Esophagus squamous epithelium (tissue), 5 donors: ENCODE measurements at places on chromosomes 6 and 20. TPM values are rescaled to one million over a fixed set of nuclear protein-coding genes. Genes with fewer than 3 reads are reported as not detected.
A peak's percentile ranks its signal among the peaks of the same experiment; 100 is the strongest.

DNA sequence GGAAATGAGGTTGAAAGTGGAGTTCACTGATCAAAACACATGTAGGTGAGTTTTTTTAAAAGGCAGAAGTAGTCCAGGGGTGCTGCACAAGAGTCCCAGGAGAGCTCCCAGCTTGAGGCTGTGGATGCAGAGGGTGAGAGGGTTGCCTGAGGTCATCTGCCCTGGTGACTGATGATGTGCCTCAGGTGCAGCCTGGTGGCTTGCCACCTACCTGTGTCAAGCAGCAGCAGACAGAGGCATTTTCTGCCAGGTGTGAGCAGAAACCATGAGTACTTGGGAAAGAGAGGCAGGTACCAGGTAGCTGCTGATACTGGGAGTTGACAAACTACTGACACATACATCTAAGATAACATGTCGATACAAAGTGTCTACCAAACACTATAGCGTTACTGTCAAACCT, 92.5 kb downstream of the SCP2D1 start:
- no peaks in the 10 kb centered on the region for H3K27me3 ChIP-seq
- no peaks in the 10 kb centered on the region for H3K36me3 ChIP-seq
- no peak for DNase-seq
- no peak overlapping the region for H3K4me3 ChIP-seq
- no peak overlapping the region for H3K27ac ChIP-seq

The SLC35F1 gene
- 0.08 TPM for total RNA-seq

DNA sequence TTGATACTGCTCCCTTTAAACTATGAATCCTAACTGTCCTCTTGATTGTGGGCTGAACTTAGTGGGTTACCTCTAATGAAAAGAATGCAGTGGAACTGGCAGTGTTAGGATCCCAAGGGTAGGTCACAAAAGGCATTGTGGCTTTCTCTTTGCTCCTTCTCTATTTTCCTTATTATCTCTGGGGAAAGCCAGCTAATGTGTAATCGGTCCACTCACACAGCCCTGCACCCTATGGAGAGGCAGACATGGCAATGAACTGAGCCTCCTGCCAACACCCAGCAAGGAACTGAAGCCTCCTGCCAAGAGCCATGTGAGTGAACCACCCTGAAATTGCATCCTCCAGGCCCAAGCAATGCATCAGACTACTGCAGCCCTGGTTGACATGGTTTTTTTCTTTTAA, 24.6 kb upstream of the ZNF133 start:
- H3K27ac ChIP-seq, result no peak overlapping the region
- no peak for DNase-seq
- H3K4me1 ChIP-seq, result no peaks in the 10 kb centered on the region
- no peak overlapping the region for H3K4me3 ChIP-seq
- H3K36me3 ChIP-seq, result no peaks in the 10 kb centered on the region
- no peaks in the 10 kb centered on the region for H3K27me3 ChIP-seq

DNA sequence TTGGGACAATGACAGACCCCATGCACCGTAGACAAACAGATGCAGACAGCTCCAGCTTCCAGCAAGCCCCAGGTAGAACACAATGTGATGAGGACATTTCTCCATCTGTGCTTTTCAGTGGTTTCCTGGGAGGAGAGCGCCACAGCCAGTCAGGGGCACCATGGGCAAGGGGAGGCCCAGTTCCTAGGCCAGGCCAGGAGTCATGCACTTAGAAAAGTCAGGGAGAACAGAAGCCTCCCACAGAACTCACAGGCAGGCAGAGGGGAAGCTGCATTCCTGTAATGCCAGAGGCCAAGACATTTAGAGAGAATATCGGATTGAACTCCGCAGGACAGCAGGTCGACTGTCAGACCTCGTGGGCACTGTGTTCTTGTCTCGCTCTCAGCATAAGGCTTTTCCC, 9.2 kb downstream of the SYNDIG1 start:
- no peaks in the 10 kb centered on the region for H3K27me3 ChIP-seq
- H3K36me3 ChIP-seq, result no peaks in the 10 kb centered on the region
- no peaks in the 10 kb centered on the region for H3K4me1 ChIP-seq

The SLC32A1 gene
- total RNA-seq, result not detected

GRCh38 chr6:91149246-91149955, 562.5 kb upstream of the MAP3K7 start:
- no peaks in the 10 kb centered on the region for H3K36me3 ChIP-seq
- H3K4me3 ChIP-seq, result no peak overlapping the region
- H3K27ac ChIP-seq, result no peak overlapping the region
- H3K27me3 ChIP-seq, result no peaks in the 10 kb centered on the region
- DNase-seq, result no peak

The SLC17A5 gene
- 7.7 TPM for total RNA-seq

The CST5 gene
- not detected for total RNA-seq

The DLK2 gene
- total RNA-seq, result 24.8 TPM

The PTGIS gene
- total RNA-seq, result 13.0 TPM

DNA sequence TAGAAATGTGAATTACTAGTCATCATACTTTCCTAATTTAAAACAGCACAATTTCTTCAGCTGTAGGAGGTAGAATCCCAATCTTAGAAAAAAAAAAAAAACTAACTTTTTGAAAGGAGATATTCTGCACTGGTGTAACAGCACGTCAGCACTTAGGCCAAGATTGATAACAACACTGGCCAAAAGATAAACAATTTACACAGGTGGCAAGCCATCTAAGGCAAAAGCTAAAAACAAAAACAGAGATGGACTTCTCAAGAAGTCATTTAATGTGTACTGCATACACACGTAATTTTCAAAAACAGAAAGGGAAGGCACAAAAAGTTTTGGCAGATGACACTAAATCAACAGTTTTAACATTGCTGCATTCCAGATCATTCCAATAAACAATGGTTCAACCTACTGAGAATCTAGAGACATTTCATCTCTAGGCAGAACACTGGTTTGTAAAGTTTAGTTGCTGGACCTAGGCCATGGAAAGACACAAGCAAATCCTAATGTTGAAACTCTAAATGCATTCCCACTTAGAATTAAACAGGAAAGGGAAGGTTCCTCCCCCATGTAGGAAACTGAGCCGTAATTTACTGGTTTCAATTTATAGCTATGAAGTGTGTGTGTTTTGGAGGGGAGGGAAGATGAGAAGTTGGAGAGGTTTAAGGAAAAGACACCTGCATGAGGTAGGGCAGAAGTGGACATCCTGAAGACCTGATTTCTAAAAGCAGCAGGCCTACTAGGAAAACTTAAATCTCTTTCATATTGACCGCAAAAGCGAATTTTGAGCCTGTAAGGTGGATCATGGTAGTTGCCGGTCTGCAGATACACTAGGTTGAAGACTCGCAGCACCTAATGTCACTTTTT, 1.3 kb downstream of the GCLC start:
- H3K27ac ChIP-seq, result peak overlapping the region; percentile 93
- DNase-seq, result no peak
- no peaks in the 10 kb centered on the region for H3K27me3 ChIP-seq
- H3K4me1 ChIP-seq, result peaks cover 31% of the 10 kb centered on the region

The SLC22A3 gene
- total RNA-seq, result 10.5 TPM

DNA sequence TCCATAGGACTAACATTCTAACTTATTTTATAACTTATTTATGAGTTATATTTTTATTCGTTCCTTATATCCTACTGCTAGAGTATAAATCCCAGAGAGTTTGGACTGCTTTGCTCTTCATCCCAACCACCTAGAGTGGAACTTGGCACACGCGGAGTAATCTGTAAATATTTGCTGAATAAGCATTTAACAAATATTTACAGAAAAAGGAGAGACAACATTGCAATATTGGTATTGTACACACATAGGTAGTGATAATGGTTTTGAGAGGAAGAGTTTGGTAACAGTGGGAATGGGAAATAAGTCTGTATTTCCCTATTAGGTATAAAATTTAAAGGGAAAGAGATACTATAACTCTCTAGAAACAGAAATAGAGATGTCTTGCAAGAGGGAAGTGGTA, 634.8 kb upstream of the CITED2 start:
- no peaks in the 10 kb centered on the region for H3K27me3 ChIP-seq
- DNase-seq, result no peak
- no peak overlapping the region for H3K4me3 ChIP-seq
- no peak overlapping the region for H3K27ac ChIP-seq
- no peaks in the 10 kb centered on the region for H3K4me1 ChIP-seq

The IP6K3 gene
- 1.7 TPM for total RNA-seq

The FAM110A gene
- 31.2 TPM for total RNA-seq

The GGTLC1 gene
- not detected for total RNA-seq
